ENCODE measurements at places on chromosomes 6 and 20. TPM values are rescaled to one million over a fixed set of nuclear protein-coding genes. Genes with fewer than 3 reads are reported as not detected.

DNA sequence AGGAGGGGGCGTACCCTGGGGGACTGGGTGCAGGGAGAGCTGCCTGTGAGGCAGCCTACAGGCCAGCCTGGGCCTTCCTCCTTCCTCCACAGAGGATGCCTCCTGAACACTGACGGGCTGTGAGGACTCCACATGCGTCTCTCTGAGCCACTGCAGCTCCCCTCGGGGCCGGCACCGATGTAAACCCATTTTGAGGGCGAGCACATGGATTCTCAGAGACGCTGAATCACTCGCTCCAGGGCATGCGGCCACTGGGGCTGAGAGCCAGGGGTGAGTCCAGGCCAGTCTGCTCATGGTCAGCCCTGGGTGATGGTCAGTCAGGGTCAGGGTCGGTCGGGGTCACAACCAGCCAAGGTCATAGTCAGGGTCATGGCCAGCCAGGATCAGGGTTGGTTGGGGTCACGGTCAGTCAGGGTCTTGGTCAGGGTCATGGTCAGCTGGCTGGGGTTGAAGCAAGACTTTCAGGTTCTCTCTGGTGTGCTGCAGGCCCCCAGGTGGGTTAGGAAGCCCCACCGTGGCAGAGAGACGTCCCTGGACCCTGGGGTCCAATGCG, 14.7 kb upstream of the RBBP8NL start:
- no peaks in the 10 kb centered on the region for H3K4me1 ChIP-seq
- H3K27me3 ChIP-seq = peaks cover 17% of the 10 kb centered on the region
- no peak overlapping the region for H3K27ac ChIP-seq
- no peak overlapping the region for H3K4me3 ChIP-seq
- no peaks in the 10 kb centered on the region for H3K36me3 ChIP-seq
- DNase-seq = no peak

DNA sequence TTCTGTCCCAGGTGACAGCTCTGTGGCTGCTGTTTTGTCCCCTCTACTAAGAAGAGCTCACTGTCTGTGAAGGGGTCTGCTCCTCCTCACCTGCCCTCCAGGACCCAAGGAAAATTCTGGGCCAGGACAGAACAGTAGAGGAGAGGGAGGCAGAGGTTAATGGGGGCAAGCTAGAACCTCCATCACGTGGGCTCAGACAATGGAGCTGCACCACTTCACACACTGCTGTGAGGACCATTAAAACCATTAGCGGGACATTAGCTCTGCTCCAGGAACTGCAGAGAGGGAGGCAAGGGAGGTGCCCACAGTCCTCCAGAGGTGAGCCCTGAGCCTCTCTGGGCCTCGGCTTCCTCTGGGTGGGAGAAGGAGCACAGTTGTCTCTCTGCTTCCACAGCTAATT, 78.4 kb downstream of the NOL4L start:
- no peak overlapping the region for H3K4me3 ChIP-seq
- DNase-seq = no peak
- H3K27me3 ChIP-seq = no peaks in the 10 kb centered on the region

DNA sequence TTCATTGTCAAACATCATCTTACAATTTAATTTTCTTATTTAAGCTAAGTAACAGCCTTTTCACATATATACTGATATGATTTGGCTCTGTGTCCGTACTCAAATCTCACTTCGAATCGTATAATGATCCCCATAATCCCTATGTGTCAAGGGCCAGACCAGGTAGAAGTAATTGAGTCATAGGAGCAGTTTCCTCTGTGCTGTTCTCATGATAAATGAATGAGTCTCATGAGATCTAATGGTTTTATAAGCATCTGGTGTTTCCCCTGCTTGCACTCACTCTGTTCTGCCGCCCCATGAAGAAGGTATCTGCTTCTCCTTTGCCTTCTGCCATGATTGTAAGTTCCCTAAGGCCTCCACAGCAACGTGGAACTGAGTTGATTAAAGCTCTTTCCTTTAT, 25.1 kb upstream of the CMTR1 start:
- no peaks in the 10 kb centered on the region for H3K4me1 ChIP-seq
- no peaks in the 10 kb centered on the region for H3K27me3 ChIP-seq
- H3K27ac ChIP-seq = no peak overlapping the region
- no peak for DNase-seq

DNA sequence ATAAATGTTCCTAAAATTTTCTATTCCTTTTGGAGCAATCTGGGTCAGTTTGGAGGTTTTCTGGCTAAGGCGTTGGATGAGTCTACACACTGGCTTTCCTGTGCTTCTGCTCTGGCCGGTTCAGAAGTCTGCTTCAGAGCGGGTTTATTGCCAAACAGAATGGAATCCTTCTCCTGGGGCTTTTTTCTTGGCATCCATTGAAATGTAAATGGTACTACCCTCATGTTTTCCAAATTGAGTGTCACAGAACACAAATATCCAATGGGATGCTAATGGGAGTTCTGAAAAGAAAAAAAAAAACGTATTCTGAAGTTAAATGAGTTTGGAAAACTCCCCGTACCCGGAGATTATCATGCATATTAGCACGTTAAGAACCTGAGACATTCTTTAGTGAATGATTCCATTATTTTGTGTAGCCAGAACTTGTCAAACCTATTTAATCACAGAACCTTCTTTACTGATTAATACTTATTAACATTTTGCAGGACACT, 930.3 kb downstream of the QKI start:
- DNase-seq = no peak
- H3K27ac ChIP-seq = no peak overlapping the region
- no peaks in the 10 kb centered on the region for H3K36me3 ChIP-seq
- H3K4me1 ChIP-seq = no peaks in the 10 kb centered on the region
- no peaks in the 10 kb centered on the region for H3K27me3 ChIP-seq
- H3K4me3 ChIP-seq = no peak overlapping the region

GRCh38 chr20:25398376-25399036, 7.9 kb upstream of the ABHD12 start:
- no peak overlapping the region for H3K4me3 ChIP-seq
- no peak overlapping the region for H3K27ac ChIP-seq
- no peaks in the 10 kb centered on the region for H3K4me1 ChIP-seq
- DNase-seq = no peak

DNA sequence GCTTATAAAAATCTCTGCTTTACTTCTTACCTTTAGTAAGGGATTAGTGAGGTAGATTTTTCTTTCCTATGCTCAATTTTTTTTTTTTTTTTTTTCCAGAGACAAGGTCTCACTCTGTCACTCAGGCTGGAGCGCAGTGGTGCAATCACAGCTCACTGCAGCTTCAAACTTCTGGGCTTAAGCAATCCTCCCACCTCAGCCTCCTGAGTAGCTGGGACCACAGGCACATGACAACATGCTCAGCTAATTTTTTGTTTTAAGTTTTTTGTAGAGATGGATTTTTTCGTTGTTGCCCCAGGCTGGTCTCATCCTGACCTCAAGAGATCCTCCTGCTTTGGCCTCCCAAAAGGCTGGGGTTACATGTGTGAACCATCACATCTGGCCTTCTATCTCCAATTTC, 58.9 kb upstream of the RREB1 start:
- H3K27me3 ChIP-seq = no peaks in the 10 kb centered on the region
- peaks cover 3% of the 10 kb centered on the region for H3K4me1 ChIP-seq
- H3K27ac ChIP-seq = no peak overlapping the region
- H3K36me3 ChIP-seq = no peaks in the 10 kb centered on the region
- DNase-seq = no peak
- H3K4me3 ChIP-seq = no peak overlapping the region

GRCh38 chr20:14142964-14143627, 147.8 kb downstream of the MACROD2 start:
- no peaks in the 10 kb centered on the region for H3K4me1 ChIP-seq
- no peaks in the 10 kb centered on the region for H3K27me3 ChIP-seq
- DNase-seq = no peak
- H3K4me3 ChIP-seq = no peak overlapping the region
- no peaks in the 10 kb centered on the region for H3K36me3 ChIP-seq
- H3K27ac ChIP-seq = no peak overlapping the region

DNA sequence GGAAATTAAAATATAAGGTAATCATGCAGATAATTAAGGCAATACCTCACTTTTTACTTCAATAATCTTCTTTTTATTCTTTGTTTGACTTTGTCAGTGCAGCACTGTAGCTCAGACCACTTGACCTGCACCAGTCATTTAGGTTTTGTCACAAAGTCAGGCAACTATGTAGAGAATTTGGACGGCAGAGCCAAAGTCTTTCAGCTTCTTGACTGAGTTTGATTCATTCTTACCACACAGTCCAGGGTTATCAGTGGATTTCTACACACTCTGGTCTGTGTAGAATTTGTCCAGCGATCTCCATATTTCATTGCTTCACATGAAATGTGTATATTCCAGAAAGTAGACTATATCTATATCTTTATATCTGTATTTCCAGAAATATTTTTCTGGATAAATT, 107.3 kb downstream of the TFAP2B start:
- no peaks in the 10 kb centered on the region for H3K36me3 ChIP-seq
- no peaks in the 10 kb centered on the region for H3K27me3 ChIP-seq
- H3K27ac ChIP-seq = no peak overlapping the region
- no peak for DNase-seq

DNA sequence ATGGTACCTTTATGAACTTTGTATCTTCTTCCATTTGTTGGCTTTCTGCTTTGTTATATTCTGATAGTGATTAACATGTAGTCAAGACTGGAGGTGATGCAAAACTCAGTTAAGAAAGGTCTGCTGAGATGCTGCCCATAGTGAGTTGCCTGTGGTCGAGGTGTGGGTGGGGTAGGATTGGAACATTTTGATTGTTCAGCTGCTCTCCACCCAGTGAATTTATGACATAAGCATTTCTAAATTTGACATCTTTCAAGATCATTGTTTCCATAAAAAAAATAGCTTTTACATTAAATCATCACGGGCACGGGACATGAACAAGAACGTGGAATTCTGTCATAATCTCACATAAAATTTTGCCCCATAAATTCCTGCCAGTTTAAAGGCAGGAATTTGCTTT, 146.6 kb upstream of the POU3F2 start:
- no peaks in the 10 kb centered on the region for H3K36me3 ChIP-seq
- no peak for DNase-seq
- no peak overlapping the region for H3K27ac ChIP-seq

DNA sequence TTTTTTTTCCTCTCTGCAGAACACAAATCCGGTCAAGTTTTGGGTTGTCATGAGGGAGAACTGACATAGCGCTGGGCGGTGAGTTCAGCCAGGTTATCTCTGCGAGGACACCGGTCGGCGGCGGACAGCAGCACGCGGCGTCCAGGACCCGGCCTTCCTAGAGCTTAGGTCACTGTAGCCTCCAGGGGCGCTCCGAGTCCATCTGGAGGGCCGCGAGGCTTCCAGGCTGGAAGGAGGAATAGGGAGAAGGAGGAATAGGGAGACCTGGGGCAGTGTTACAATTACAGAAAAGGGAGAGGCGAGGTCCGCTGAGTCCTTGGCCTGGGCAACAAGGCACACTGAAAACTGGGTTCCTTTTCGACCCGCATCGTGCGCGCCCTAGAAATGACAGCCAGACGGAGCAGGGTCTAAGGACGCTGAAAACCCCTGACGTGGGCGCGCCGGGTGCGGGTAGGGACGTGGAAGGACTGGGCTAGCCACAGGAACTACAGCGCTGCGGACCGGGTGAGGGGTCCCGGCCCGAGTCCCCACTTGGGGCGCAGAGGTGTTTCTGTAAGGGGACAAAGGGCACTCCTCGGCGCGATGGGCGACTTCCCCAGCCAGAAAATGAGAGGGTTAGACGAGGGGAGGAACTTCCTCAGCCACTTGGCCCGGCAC, 536 bp upstream of the FNDC1 start:
- no peaks in the 10 kb centered on the region for H3K36me3 ChIP-seq
- peaks cover 79% of the 10 kb centered on the region for H3K27me3 ChIP-seq

DNA sequence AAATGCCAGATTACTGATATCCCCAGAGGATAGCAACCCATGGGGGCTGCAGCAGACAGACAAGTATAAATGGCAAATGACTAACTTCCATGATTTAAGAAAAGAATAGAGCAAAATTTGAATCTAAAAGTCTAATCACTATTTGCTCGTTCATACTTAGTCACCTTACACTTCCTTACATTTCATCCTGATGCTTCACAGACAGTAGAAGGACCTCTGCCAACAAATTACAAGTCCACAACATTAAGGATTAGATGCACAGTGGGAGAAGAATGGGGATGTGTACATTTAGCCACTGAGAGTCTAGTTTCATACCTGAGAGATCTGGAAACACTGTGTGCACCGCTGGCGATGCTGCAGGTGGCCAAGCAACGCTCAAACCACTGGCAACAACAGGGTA, 72.4 kb downstream of the FYN start:
- no peak overlapping the region for H3K4me3 ChIP-seq
- peak overlapping the region; percentile 75 for H3K27ac ChIP-seq
- no peak for DNase-seq
- H3K4me1 ChIP-seq = peaks cover 79% of the 10 kb centered on the region
- H3K27me3 ChIP-seq = no peaks in the 10 kb centered on the region

DNA sequence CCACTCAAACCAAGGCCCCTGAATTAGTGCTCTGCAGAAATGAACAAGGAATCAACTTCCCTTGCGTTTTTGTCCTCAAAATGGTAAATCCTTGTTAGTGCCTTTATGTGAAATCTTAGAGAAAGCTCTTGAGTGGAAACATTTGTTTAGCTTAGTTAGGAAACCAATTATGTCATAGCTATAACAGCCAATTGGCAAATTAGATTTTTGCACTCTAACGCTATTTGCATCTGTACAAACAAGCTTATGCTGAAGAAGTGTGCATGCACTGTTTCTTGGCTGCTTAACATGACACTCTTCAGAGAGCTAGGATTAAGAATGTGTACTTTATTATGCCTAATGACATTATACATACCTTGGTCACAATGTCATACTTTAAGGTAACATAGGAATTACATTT, 622.6 kb upstream of the SLC35B3 start:
- no peaks in the 10 kb centered on the region for H3K36me3 ChIP-seq
- no peak overlapping the region for H3K4me3 ChIP-seq
- H3K4me1 ChIP-seq = no peaks in the 10 kb centered on the region
- no peak for DNase-seq
- H3K27me3 ChIP-seq = no peaks in the 10 kb centered on the region
- no peak overlapping the region for H3K27ac ChIP-seq

DNA sequence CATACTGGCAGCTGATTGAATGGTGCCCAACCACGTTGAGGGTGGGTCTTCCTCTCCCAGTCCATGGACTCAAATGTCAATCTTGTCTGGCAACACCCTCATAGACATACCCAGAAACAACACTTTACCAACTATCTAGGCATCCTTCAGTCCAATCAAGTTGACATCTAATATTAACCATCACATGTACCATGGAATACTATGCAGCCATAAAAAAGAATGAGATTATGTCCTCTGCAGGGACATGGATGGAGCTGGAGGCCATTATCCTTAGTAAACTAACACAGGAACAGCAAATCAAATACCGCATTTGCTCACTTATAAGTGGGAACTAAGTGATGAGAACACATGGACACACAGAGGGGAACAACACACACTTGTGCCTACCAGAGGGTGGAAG, 206.9 kb upstream of the RNF217 start:
- no peaks in the 10 kb centered on the region for H3K27me3 ChIP-seq
- no peaks in the 10 kb centered on the region for H3K4me1 ChIP-seq
- no peak for DNase-seq
- H3K27ac ChIP-seq = no peak overlapping the region
- no peak overlapping the region for H3K4me3 ChIP-seq

GRCh38 chr20:31713312-31714273, 9.1 kb downstream of the BCL2L1 start:
- no peak overlapping the region for H3K4me3 ChIP-seq
- H3K27me3 ChIP-seq = no peaks in the 10 kb centered on the region
- no peak for DNase-seq
- peaks cover 47% of the 10 kb centered on the region for H3K36me3 ChIP-seq

Gene CALHM4
- not detected for polyA plus RNA-seq

Gene CLPSL1
- not detected for polyA plus RNA-seq

Gene ERVFRD-1
- polyA plus RNA-seq = not detected

Measured in naive thymus-derived CD8-positive, alpha-beta T cell (primary cell).